Gastroesophageal sphincter (tissue), 4 donors: ENCODE measurements at places on chromosomes 2 and 18.

GRCh38 chr2:32229635-32230034 is 35.1 kb downstream of the NLRC4 start:
- ATAC-seq = no peak

- no peak for ATAC-seq
These were observed 16.2 kb downstream of the INPP4A start for GRCh38 chr2:98460573-98461497.

GRCh38 chr2:233047667-233048066 is 12.5 kb upstream of the INPP5D start:
- no peak for ATAC-seq

DNA sequence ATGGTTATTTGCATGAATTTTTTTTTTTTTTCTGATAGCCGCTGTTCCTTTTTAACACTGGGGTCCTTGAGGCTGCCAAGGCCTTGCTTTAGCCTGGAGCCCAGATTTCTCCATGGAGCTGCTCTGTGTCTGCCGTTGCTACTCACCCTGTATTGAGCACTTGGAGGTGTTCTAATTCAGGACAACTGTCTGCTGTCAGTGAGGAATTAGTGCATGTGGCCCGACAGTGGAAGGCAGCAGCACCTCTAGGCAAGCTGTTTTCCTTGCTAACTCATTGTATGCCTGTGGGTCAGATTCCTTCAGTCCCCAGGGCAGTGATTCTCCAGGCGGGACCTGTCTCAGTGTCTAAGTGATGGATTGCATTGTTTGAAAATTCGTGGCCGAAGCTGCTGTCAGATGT is 147.7 kb upstream of the DPP10 start:
- ATAC-seq = no peak

GRCh38 chr2:147141930-147142329 is 702.9 kb upstream of the ACVR2A start:
- no peak for ATAC-seq

GRCh38 chr2:121529439-121530211 is 1.1 kb upstream of the RNU4ATAC start:
- ATAC-seq = peak; percentile 22

GRCh38 chr18:24421831-24422230 is 4.6 kb upstream of the IMPACT start:
- ATAC-seq = no peak

DNA sequence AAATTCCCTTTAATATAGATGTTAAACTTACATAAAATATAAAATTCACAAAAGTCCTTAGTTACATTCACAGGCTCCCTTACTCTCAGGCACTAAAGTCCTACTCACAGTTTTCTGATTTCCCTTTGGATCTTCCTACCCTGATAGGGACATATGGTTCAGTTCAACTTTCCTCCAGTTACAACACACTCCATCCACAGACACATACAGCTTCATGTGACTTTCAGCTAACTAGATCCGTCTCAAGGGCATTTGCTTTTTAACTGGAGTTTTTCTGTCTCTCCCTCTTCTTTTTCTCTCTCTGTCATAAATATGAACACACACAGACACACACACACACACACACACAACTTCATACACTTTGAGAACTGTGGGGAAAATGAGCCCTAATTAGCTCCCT is 419.2 kb downstream of the LRP1B start:
- ATAC-seq = no peak

DNA sequence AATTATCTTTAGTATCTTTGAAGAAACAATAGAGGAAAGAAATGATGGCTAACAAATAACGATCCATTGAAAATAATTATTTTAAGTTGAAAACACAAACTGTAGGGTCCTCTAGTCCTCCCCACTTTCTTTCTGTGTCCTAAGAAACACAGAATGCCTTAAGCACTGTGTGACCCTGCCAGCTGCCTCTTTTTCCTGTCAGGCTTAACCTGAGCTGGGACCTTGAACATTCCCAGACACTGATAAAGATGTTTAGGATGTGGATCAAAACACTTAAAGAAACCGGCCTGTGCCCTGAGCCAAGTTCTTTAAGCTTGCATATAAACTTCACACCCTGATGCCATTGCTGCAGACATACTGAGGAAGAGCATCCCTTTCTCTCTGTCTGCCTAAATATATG is 755.4 kb upstream of the VRK2 start:
- no peak for ATAC-seq

DNA sequence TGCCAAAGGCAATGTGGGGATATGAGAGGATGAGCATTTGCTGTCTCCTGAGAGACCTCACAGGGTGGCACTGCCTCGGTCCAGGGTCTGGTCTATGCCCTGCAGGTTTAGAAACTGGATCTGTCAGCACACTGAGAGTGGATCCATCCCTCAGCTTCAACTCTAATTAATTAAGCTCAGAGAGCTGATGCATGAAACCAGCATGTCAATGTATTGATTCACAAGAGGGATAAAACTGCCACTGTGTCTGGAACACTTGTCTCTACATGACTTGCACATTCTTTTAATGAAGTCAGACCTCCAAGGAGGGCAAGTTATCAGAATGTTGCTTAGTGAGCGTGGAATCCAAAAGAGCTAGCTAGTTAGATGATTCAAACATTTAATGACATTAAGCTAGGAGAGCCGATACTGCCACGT is 22.5 kb upstream of the POLE4 start:
- ATAC-seq = no peak

GRCh38 chr2:60976875-60977561 is 40.5 kb upstream of the PEX13 start:
- no peak for ATAC-seq

DNA sequence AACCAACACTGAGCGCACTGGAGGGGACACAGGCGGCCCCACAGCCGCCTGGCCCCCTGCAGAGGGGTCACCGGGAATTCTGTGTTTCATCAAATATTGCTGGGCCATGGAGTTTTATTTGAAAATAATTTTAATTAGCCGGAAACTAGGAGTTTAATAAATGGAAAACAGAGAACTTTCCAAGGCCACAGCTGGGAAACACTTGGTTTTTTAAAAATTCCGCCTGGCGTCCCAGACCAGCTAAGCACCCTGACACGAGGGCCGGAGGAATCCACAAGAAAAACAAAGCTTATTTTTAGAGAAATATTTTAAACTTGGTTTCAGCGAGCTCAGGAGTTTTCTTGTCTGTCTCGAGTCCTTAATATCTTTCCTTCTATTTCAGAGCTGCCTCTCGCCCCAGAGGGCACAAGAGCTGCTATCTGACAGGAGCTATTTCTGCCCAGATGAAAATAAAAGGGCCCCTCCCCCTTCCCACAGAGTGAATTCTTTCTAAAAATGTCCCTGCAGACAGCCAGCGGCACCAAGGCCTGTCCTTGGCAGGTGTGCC is 8.2 kb downstream of the ZFP36L2 start:
- ATAC-seq = no peak

DNA sequence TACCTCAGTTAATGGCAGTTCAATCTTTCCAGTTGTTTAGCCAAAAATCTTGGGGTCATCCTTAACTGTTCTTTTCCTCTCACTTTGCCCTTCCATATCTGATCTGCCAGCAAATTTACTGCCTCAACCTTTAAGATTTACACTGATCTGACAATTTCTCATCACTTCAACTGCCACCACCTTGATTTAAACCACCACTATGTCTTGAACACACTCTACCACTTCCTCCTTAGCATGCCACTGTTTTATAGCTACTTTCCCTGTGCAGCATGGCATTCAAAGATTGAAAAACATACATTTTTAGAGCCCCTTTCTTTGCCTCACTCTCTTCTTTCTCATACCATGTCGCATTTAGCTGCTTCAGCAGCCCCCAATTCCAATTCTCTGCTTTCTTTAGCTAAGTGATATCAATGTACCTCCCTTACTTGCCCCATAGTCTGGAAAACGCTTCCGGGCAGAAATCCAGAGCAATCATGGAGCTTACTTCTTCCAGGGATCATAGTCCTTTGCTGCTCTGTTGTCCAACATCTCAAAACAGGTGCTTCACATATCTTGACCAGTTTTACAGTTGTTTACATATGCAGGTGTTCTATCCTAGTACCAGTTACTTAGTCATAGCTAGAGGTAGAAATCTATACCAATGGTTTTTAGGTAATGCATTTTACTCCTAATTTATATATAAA is 10.9 kb downstream of the PGAP1 start:
- no peak for ATAC-seq

GRCh38 chr2:174768557-174768956 is 4.3 kb upstream of the CHRNA1 start:
- no peak for ATAC-seq

- ATAC-seq = peak; percentile 31
These were observed 72.2 kb upstream of the RBM44 start for GRCh38 chr2:237726401-237726830.

DNA sequence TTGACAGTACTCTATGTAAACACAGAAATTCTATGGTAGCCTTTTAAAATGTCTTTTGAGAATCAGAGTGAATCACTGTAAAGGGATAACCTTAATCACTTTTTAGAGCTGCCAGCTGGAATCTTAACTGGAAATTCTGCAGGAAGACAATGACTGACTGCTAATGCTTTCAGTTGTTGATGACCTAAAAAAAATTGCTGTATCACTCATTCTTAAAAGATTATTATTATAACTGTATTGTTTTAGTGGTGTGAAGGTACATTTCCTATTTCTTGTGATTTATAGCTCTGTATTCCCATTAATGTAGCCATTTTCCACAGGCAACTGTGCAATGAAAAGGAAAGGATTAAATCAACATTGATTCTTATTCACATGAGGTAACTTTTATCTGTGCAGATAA is 260.5 kb downstream of the CALCRL start:
- no peak for ATAC-seq

DNA sequence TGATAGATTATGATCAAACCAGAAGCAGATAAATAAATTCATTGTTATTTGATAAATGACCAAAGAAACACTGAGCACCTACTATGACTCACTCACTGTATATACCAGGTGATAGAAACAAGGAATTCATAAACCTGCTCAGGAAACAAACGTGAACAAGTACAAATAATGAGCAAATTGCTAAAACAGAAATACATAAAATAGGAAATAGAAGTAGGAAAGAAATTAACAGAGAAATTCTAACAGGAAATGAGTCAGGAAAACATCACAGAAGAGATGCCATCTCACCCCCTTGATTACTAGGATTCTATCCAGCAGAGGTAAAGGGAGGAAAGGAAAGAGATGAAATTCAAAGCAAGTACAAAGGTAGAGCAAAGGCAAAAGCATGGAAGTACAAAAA is 31.3 kb downstream of the EXOC6B start:
- ATAC-seq = no peak

GRCh38 chr2:226875438-226876225 is 39.8 kb downstream of the RHBDD1 start:
- ATAC-seq = no peak
